ENCODE measurements at places on chromosomes 4 and X.

GRCh38 chr4:40622913-40623312 is 6.8 kb downstream of the RBM47 start:
- DNase-seq, result no peak

DNA sequence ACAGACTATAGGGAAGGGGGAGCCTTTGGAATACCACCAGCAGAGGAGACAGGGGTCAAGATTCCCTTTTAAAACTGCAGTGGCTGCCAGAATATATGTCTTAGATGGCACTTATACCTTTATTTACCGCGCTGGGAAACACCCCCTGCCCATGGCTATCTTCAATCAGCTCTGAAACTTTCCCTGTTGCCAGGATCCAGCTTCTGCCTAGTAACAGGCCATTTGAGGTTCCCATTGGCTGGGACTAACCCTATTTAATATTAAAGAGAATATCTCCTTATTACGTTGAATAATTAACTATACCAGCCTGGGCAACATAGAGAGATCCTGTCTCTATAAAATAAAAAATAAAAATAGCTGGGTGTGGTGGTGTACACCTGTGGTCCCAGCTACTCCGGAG is 23.8 kb downstream of the SOWAHB start:
- DNase-seq, result no peak

GRCh38 chr4:107736037-107736436 is 16.0 kb upstream of the PAPSS1 start:
- no peak for DNase-seq

DNA sequence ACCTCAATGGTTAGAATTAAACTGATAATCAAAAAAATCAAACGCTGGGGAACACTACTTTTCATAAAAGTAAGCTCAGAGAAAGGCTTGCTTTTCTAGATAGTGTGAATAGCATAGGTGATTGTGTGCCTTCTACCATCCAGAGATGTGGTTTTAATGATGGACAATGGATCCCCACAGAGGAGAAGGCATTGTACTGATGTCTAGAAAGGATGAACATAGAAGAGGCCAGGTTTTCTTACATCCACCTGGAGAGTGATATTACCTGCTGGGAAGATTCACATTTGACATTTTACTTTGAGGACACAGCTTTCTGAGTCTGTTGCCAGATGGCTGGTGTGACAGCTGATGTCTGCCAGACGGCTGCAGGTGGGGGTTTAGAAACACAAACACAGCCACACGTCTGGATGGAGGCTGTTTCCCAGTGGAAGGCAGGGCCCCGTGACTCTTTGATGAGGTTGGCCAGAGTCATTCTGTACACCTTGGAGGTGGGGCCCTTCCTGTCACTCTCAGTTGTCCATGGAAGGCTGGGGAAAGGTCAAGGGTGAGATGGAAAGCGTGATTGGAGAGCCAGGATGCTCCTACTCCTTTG is 114.4 kb downstream of the PSAPL1 start:
- no peak for DNase-seq

GRCh38 chr4:144360146-144360793 is 219.8 kb upstream of the GYPA start:
- DNase-seq, result no peak

- DNase-seq, result no peak
Observed at GRCh38 chr4:8591626-8592365, 769 bp upstream of the CPZ start.

DNA sequence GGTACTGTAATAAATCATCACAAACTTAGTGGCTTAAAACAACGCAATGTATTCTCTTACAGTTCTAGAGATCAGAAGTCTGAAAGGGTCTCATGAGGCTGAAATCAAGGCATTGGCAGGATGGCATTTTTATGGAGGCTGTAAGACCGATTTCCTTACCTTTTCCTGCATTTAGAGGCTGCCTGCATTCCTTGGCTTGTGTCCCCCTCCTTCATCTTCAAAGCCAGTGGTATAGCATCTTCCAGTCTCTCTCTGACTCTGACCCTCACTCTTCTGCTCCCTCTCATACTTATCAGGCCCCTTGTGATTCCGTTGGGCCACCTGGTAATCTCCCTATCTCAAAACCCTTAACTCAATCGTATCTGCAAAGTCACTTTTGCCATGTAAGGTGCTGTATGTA is 258.2 kb upstream of the JADE1 start:
- DNase-seq, result no peak

DNA sequence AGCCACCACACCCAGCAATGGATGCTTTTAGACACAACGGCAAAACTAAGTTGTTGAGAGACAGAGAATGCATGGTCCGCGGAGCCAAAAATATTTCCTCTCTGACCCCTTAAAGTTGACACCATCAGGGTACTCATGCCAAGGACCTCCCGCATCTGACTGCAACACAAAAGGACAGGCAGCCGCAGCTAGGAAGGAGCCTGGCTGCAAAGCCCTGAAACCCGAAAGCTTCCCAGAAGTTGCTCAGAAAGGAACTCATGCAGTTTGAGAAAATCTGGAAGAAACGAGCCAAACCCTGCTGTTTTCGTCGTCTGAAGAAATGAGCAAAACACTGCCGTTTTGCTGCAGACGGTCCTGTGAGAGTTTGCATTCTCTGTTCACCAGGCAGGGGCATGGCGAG is 16.5 kb downstream of the DHRSX start:
- DNase-seq, result no peak

- DNase-seq, result no peak
Observed at GRCh38 chrX:76183289-76184049, 10.6 kb downstream of the PBDC1 start.

GRCh38 chr4:30808276-30808675 is 88.1 kb downstream of the PCDH7 start:
- no peak for DNase-seq

- no peak for DNase-seq
Observed at GRCh38 chr4:128827296-128827695, 17.8 kb downstream of the JADE1 start.

GRCh38 chr4:106996490-106996889 is 39.6 kb downstream of the DKK2 start:
- no peak for DNase-seq

GRCh38 chr4:13162886-13163285 is 321.3 kb downstream of the RAB28 start:
- peak; percentile 69 for DNase-seq

DNA sequence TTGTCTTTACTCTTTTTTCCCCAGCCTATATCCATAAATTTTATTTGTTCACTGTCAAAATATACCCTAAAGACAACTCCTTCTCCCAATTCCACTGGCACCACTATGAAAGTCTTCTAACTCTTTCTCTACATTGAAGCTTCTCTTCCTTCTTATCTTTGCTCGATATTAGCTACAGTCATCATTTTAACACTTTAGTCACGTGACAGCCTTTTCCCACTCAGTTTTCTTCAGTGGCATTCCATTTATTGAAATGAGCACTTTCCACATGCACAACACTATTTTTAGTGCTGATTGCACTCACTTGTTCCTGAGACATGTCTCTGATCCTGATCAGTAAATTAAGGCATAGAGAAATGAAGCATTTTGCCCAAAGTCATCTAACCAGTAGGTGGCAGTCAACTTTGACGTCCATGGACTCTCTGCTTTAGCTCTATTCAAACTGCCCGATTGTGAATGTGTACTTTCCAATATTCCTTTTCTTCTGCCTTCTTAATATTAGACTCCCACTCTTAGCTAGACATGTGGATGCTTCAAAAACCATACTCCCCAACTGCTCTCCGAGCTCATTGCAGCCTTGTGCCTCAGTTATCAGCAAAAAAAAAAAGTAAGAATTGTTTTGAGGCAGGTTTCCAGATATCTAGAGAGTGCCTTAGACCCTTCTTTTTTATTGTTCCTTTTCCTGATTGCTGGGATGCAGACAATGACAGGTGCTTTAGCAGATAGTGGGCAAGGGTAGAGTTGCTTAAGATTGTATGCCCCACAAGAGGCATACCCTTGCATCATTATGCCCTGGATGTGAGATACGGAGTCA is 394.4 kb upstream of the ADGRL3 start:
- peak; percentile 14 for DNase-seq

DNA sequence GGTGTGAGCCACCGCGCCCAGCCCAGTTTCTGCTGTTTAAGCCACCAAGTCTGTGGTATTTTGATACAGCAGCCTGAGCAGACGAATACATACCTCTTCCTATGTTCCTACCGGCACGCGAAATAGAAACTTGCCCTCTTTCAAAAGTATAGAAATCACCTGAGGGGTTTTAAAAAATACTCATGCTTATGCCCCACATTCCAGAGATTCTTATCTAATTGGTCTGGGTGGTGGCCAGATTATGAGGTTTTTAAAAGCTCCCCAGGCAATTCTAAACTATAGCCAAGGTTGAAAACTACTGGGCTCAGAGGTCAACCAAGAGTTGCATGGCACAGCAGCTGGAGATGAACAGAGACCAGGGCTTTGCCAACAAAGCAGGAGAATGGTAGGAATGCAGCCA is 24.9 kb upstream of the HUWE1 start:
- no peak for DNase-seq

DNA sequence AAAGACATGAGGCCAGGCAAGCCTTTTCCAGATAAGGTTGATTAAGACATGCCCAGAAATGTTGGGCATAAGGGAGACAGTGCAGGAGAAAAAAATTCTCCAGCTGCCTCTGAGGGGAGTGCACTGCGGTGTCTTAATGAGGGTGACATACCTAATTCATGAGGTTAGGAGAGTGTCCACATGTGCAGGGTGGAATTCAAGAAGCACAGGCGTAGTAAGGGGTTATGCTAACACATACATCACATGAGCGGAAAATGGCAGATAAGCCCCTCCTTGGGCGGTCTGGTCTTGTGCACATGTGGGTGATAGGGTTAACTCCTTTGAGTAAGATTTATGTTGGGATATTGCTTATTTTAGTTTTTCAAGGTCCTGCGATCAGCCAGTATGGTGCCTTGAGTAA is 122.4 kb downstream of the PHKA2 start:
- no peak for DNase-seq

DNA sequence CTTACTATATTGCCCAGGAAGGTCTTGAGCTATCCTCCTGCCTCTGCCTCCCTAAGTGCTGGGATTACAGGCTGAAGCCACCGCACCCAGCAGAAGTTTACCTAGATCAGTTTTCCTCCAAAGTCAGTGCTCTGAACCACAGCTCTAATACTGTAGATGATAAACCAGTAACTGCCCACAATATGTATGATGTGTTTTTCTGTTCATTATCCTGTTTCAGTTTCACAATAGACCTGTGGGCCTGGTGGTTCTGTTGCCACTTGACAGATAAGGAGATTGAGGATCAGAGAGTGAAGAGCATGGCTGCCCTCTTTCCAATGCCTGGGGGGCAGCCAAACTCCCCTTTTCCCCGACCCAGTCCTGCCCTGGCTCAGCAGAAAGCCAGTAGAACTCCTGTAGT is 87.0 kb downstream of the EFNB1 start:
- no peak for DNase-seq

GRCh38 chr4:40055511-40055862 is 1.2 kb upstream of the N4BP2 start:
- DNase-seq, result no peak

DNA sequence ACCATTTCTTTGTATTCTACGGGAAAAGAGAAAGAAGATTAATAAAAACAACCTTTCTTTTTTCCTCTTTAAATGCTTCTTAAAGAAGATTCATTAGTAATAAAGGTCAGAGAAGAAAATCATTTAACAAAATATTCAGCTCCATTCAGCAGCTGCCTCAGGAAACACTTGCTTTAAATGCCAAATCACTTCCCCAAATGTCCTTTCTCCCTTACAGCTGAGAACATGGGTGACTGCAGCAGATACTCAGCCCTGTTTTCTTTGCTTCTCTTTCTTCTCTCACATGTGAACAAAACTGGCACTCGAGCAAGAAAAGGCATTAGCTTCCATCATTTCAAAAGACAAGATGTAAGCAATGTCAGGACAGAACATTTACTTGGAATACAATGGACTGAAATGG is 120.2 kb downstream of the INPP4B start:
- no peak for DNase-seq

DNA sequence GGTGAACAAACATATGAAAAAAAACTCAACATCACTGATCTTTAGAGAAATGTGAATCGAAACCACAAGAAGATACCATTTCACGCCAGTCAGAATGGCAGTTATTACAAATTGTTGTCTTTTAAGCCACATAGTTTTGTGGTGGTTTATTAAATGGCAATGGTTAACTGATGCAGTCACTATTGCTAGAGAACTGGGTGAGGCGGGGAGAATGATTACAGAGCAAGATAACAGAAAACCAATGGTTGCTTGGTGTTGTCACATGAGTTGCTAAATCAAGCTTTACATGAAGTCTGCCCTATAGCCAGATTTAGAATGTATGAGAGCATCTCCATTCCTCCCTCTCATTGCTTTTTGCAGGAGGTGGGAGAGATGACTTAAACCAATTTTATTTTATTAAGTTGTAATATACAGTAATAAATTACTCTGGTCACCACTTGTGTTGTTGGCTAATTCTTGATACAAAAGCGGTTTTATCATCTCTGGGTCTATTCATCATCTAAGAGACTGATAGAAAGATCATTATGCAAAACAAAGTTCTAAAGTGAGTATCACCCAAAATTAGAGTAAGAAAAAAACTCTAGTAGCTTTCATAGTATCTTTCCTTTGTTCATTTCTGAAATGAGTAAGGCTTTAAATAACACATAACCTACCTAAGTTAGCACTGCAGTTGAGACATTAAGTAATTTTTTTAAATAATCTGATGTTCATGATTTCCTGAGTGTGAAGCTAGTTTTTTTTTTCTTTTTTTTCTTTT is 859.5 kb downstream of the STIM2 start:
- DNase-seq, result no peak

GRCh38 chr4:10806953-10807645 is 122.5 kb upstream of the CLNK start:
- DNase-seq, result no peak

- no peak for DNase-seq
Observed at GRCh38 chr4:82648356-82648755, 86.6 kb upstream of the TMEM150C start.

- no peak for DNase-seq
Observed at GRCh38 chrX:151828439-151829080, 84.1 kb upstream of the MAGEA4 start.

DNA sequence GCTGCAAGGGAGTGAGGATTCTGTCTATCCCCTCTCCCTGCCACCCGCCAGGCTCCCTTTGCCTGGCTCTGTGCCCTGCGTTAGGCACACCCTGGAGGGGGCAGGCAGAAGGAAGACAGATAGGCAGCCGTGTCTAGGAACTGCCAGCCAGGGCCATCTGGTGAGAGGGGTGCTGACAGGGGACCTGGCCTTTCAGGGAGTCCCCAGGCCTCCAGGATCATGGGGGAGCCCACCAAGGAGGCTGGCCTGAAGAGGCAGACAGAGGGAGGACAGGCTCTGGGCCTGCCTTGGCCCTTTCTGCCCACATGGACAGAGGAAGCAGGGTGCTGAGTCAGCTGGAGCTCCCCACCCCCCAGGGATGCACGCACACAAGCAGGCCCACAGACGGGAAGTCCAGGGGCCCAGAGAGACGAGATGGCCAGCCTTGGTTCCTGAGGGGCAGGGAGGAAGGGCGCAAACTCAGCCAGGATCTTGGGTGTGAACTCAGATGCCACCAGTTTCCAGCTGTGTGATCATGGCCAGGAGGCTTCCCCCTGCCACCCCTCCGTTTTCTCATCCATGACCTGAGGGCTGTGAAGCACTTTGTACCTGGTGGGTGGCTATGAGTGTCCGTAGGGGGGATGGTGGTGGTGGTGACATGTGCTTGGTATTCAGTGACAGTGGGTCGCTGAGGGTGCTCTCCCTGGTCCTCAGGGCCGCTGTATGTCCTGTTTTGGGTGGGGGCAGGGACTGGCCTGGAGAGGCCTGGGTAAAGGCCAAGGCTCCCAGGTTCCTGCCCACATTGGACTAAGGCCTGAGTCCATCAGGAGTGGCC is 1.8 kb downstream of the SH3BP2 start:
- no peak for DNase-seq

- peak; percentile 86 for DNase-seq
Observed at GRCh38 chrX:47540754-47541538, 20.1 kb upstream of the ARAF start.

All from NCI-H526 treated with DMSO at 0.1 percent for 48 hours (cell line).